Globus pallidus (tissue), 1 donor: ENCODE measurements at places on chromosomes 1 and 21.

DNA sequence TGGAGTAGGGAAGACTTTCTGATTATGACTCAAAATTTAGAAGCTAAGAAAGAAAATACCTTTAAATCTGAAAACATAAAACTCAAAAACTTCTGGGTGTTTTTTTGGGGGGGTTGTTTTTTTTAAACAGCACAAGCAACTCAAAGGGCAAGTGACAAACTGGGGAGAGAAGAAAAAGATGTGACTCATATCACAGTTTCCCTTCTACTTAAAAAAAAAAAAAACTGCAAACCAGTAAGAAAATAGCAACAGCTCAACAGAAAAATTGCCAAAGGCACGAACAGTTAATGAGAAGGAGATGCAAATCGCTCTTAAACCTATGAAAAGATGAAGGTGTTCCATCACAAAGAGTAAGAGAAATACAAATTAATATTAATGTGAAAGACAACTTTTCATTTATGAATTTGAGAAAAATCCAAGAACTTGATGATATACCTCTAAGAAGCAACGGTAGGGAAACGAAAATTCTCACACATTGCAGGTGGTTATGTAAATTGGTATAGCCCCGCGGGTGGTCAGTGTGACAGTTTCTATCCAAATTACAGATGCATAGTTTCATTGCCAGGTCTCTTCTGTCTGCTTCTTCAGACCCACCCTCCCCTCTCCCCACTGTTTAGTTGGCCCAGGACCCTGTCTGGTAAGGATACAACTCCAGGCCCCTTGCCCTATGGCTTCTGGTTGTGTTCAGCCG, 9.0 kb downstream of the IFNAR2 start:
- DNase-seq = no peak

GRCh38 chr1:209601809-209602657, 18.5 kb downstream of the CAMK1G start:
- DNase-seq = peak; percentile 65

DNA sequence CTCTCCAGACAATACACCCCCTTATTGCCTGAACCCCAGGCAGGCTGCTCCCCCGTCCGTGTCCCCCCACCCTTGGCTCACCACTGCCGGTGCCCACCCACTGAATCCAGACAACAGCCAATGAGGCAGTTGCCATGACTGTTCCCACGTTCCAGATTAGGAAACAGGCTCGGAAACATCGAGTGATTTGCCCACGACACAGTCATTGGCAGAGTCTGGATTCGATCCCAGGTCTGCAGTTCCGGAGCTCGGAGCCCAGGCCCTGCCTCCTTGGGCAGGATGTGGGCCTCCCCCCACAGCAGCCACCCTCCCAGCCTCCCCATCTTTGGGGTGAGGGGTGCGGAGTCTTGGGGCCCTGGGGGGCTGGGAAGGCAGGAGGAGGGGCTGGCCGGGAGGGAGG, 20.3 kb upstream of the CLSTN1 start:
- DNase-seq = no peak

GRCh38 chr1:6221210-6221784, 14.5 kb downstream of the ICMT start:
- no peak for DNase-seq

DNA sequence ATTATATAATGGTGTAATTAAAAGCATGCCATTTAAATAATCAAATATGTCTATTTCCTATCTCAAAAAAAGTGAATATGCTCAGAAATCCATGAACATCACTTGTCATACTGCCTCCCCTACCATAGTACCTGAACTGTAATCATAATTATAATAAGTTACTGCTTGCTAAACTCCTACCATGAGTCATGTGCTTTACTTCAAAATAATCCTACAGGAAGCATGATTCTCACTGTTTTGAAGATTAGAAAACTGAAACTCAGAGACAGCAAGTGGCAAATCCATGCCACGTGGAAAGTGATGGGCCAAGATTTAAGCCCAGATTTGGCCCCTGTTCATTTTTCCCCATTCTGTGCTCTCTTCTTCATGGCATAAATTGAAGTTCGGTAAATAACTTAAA, 5.2 kb downstream of the LRRC7 start:
- no peak for DNase-seq

GRCh38 chr21:41566500-41567014, 58.6 kb upstream of the TMPRSS2 start:
- DNase-seq = no peak

- no peak for DNase-seq
Measured at GRCh38 chr1:230781594-230781993, 34.4 kb downstream of the CAPN9 start.

GRCh38 chr21:40827509-40827908, 19.4 kb downstream of the DSCAM start:
- DNase-seq = no peak

DNA sequence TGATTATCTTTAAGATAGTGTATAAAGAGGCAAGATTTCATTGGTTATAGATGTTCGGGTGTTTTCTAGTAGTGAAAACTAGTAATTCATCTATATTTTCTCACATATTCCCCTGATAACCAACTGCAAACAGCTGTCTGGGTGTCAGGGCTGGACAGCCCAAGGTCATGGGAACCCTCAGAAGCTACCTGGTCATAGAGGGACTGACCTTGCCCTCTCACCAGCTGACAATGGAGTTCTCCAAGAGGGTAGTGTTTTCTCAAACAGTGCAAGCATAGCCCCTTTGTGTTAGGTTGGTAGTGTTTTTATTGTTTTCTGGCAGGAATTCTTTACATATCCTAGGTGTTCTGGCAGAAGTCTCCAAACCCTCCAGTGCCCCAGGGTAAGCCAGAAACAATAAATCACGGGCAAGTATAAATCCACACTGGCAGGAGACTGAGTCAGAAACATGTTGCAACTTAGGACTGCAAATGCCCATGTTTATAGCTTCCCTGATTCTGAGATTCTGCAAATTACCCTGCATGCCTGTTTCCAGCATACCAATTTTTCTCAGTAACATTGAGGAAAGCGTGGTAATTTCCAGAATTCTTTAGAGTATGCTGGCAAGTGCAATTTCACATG, 82.8 kb upstream of the ATP1A1 start:
- no peak for DNase-seq

GRCh38 chr21:34004974-34005373, 68.4 kb upstream of the MRPS6 start:
- DNase-seq = no peak

- no peak for DNase-seq
Measured at GRCh38 chr1:207944571-207944970, 33.6 kb upstream of the CD34 start.

DNA sequence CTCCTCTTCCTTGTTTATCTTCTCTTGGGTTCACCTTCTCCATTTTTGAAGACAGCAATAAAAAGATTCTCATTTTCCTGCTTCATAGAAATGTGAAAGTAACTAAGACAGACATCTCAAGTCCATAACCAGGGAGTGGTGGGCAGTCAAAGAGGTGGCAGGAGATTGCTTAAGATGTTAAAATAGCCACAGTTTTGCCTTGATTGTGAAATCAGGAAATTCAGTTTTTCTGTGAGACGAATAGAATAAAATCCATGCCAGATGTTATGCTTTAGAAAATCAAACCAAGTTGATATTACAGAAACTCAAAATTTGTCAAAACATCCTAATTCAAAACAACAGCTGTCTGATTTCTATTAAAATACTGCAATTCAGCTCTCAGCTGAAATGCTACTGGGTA, 57.2 kb downstream of the TNN start:
- no peak for DNase-seq

DNA sequence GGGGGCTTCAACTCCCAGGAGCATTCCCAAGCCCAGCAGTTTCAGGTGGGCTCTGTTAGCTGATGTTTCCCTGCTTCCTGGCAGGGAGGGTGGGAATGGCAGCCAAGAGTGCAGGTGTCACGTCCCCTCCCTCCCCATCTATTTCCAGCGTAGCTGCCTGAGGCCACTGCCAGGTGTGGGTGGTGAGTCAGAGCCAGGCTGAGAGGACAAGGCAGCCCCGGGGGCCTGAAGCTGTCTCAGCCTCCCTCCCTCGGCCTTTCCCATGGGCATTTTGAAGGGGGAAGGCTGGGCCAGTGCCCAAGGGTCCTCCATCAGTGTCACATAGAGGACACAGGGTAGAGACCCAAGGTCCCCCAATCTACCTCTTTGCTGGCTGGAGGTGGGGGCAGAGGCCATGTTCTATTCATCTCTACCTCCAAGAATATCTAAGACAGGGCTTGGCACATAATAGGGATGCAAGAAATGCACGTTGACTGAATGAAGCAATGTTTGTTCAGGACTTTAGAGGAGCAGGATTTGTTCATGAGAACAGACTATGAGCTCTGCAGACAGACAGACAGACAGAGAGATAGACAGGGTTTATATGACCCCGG, 34.4 kb upstream of the ID3 start:
- DNase-seq = no peak
